ENCODE measurements at places on chromosomes 4 and X. TPM values are rescaled to one million over a fixed set of nuclear protein-coding genes. Genes with fewer than 3 reads are reported as not detected.
A peak's percentile ranks its signal among the peaks of the same experiment; 100 is the strongest.

The MAMLD1 gene
- 0.18 TPM for total RNA-seq

DNA sequence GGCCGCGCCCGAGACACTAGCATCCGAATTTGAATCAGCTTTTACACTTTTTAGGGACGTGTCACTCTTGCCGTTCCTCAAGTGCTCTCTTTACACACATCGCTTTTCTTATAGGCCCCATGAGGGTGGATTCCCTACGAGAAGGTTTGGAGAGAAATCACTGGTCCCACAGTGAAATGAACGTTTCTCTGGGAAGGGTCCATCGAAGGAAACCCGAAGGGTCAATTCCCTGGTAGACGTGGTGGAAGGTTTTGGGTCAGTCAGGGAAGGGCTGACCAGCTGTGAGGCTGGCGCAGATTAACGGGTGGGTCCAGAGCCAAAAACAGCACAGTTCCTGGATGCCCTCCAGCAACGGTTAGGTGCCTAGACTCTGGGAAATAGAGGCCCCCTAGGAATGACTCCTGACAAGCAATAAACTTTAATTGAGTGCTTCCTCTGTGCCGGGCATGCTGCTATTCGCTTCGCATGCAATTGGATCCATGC, 35.9 kb downstream of the ETDC start:
- DNase-seq = peak; percentile 67

The MXD4 gene
- total RNA-seq = 72.6 TPM

The ENOX2 gene
- total RNA-seq = 16.0 TPM

The SLITRK4 gene
- total RNA-seq = 5.7 TPM

DNA sequence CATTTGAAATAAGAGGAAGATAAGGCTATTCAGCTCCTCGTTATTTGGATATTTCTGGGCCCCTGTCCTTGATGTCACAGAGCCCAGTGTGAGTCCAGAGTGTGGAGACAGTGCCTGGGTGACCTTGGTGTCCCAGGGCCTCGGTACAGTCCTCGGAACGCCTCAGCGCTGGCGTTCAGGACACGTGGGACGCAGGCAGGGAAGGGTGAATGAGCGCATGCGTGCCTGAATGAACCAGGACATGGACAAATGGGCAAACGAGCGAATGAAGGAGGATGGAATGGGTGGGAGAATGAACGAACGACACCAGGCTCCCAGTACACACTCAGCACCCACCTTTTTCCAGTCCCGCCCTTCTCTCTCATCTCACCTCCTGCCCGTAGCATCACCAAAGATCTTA, 44.2 kb downstream of the EVC start:
- no peak for DNase-seq

The FAM120C gene
- 14.6 TPM for total RNA-seq

The CT45A3 gene
- total RNA-seq = not detected

DNA sequence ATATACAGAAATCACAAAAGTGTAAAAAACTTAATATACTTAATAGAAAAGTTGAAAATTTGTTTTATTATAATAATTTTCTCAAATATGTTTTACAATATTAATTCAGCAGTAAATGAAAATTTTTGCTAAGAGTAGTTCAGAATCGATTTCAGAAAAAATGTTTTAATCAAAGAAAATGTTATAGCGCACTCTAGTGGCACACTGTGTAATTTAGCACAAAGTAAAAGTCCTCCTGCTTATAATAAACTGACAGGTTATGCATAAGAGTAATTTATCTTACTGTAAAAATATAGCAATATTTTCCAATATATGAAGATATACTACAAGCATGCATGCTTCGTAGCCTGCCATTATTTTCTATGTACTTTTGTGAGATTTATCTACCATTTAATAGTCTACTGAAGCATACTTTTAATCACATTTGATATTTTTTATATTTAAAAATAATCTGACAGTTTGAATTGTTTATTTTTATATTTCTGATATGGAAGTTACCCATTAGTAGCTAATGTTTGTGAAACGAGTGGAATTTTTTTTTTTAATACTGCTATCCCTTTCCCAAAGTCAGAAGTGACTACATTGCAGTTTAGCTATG, 217.9 kb upstream of the KLHL4 start:
- peak; percentile 54 for DNase-seq

The KLB gene
- not detected for total RNA-seq

- DNase-seq = peak; percentile 38
Observed at GRCh38 chr4:69977582-69977981, 12.1 kb upstream of the CSN2 start.

The AADAT gene
- total RNA-seq = 10.2 TPM

DNA sequence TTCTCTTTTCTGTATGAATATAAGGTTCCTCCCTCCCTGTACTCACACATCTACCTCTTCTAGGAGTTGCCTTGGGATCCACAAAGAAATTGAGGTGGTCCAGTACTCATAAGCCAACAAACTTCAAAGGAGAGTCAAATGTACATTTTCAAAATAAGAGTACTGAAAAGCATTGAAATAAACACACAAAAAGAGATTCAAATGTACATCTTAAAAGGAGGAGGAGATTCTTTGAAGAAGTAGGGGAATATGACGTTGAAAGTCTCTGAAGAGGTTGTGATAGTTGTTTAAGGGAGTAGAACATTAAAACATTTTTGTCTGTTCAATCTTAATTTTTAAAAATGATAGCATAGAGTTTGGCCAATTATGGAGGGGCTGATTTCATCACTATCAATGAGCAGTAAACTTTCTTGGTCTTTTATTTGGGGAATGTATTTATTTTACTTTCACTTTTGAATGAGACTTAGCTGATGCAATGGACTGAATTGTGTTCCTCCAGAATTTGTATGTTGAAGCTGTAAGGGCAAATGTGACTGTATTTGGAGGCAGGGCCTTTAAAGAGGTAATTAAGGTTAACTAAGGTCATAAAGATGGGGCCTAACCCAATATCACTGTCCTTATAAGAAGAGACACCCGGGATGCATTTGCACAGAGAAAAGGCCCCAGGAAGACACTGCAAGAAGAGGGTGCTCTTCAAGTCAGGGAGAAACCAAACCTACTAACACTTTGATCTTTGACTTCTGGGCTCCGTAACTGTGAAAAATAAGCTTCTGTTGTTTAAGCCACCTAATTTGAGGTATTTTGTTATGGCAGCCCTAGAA, 226.3 kb upstream of the PGRMC2 start:
- DNase-seq = no peak

DNA sequence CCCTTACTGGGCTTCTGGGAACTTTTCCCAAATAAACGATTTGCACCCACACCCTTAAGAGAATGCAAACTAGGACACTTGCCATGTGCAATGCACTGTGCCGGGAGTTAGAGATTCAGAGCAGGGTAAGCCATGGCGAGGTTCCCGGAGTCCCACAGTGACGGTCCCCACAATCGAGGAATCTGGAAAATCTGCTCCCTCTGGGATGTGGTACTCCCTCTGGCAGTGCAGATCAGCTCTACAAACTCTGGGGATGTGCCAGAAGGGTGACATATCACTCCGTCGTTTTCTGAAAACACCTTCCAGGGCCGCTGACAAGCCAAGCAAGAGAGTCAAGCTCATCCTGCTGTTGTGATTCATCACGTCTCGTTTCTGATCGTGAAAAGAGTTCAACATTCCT, 537.5 kb downstream of the BCOR start:
- DNase-seq = no peak

DNA sequence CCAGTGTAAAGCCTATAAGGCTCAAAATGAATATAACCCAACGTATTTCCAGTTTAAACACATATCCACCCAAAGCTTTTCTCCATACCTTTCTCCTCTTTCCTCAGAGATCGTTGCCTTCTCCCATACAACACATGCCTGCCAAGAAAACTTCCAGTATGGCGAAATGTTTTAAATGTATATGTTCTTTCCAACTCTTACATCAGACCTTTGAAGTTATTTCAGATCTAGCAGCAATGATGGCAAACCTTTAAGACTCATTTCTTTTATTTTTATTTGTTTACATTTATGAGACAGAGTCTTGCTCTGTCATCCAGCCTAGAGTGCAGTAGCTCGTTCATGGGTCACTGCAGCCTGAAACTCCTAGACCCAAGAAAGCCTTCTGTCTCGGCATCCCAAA, 265.4 kb downstream of the BMPR1B start:
- no peak for DNase-seq

DNA sequence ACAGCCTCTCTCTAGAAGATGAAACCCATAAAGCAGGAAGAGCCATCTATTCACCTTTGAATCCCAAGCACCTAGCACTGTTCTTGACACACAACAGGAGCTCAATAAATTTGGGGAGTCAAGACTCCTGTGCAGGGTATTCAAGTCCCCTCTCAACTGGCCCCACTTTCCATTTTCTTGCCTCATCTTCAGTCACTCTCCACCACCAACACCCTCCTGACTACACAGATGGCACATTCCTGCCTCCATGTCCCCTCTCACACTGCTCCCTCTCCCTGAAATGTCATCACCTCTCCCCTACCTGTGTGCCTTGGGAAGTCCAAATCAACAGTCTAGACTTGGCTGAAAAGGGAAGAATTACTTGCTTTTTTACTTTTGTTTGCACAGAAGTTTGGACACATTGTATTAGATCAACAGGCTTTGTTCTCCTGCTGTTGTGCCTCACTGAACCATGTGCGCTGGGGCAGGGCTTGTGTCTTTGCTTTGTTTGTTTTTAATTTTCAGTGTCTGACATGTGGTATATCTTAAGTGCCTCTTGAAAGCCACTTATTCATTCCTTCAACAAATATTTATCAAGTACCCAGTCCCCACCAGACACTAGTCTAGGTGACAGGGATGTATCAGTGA, 85.1 kb downstream of the APBB2 start:
- DNase-seq = no peak

- no peak for DNase-seq
Observed at GRCh38 chrX:155715141-155715540, 102.4 kb upstream of the TMLHE start.

DNA sequence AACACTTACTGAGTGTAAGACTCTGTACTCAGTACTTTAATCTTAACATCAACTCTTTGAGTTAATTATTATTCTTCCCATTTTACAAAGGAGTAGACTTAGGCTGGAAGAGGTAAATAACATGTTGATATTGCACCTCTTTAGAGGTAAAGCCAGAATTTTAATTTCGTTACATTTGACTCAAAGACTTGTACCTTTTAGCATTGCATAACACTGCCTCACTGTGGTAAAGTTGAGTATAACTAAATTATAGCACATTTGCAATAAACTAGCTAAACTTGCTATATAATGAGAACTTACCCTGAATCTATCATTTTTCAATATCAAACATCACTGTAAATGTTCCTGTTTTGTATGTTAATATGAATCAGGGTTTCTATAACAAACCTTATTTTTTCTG, 218.5 kb downstream of the PRR32 start:
- DNase-seq = no peak

GRCh38 chr4:165787516-165788274, 85.3 kb upstream of the TLL1 start:
- DNase-seq = no peak

DNA sequence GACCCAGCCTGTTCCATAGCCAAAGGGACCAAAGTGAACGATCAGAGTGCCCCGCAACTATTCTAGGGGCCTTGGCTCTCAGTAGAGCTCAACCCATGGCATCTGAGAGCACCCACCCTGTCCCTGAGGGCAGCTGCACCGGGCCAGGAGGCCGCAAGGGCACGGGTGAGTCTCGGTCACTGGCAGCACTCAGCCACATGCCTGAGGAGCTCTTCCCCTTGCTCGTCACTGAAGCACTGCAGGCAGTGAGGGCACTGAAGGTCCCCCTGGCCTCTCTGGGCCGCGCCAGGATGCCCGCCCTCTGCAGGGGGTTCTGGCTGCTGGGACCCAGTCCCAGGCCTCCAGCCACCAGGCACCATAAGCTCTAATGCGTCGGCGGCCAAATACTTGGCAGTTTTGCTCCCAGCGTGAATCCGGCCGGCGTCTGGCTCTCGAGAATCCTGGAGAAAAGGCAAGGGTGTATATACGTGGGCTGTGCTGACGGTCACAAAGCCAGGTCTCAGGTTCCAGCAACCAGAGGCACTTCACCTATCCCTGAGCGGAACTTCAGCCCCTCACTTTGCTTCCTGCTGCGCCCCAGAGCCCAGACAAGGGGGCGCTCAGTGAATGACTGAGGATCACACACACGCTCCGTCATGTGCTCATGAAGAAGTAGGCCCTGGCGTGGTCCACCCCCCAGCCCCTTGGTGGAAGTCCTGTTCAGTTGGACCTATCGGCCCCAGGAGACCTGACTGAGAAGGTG, 13.9 kb downstream of the TNIP2 start:
- DNase-seq = no peak

- DNase-seq = no peak
Observed at GRCh38 chr4:147901916-147902315, 170.0 kb downstream of the ARHGAP10 start.

- no peak for DNase-seq
Observed at GRCh38 chr4:123575291-123575690, 178.7 kb downstream of the SPRY1 start.

The MAGEA2 gene
- total RNA-seq = 0.14 TPM

The GLRB gene
- total RNA-seq = 2.5 TPM

The USP17L13 gene
- not detected for total RNA-seq

The AMBN gene
- total RNA-seq = not detected

GRCh38 chr4:112083587-112084347, 61.5 kb upstream of the FAM241A start:
- DNase-seq = no peak

The PHEX gene
- 0.21 TPM for total RNA-seq

The TMEM156 gene
- total RNA-seq = not detected

- DNase-seq = no peak
Observed at GRCh38 chr4:15742637-15743036, 35.5 kb upstream of the CD38 start.

DNA sequence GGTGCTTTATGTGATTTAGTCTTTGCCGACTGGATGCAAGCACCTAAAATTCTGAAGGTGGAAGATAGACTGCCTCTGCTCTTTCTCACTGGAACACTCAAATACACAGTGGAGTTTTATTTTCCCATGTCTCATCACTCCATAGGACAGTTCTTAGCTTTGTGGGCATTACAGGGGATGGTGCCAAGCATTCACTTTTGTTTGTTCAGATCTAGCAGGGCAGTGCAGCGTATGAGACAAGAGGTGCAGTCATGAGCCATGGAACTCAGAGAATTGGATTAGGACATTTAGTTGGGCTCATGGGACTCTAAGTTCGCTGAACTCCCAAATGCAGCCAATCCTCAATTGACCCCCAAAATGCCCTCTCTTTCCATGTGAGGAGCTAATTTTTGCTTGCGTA, 1136.9 kb upstream of the PRKX start:
- no peak for DNase-seq

DNA sequence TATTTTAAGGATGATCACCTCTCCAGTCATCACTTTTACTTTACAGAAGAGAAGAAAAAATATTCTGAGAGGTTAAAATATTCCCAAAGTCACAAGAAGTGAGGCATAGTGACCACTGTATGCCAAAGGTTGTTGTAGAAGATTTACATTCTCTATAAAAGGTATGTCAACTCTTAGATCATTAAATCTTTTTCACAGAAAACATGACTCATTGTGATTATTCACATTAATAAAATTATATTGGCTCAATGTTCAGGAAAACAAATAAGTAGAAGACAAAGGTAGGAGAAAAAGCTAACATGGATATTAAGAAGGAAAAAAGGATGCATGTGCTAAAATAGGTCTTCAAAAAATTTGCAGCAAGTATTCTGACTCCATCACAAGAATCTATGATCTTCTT, 82.0 kb downstream of the ADAMTS3 start:
- DNase-seq = no peak
